IMR-90 (cell line): ENCODE measurements at places on chromosomes 2 and 18.

GRCh38 chr2:233563663-233564430, 2.7 kb downstream of the USP40 start:
- peak overlapping the region; percentile 38; the same call in 1 of the 2 replicates for H3K27ac ChIP-seq
- no peaks in the 10 kb centered on the region for H3K27me3 ChIP-seq
- H3K4me1 ChIP-seq, result peaks cover 9% of the 10 kb centered on the region; the same call in 1 of the 2 replicates

DNA sequence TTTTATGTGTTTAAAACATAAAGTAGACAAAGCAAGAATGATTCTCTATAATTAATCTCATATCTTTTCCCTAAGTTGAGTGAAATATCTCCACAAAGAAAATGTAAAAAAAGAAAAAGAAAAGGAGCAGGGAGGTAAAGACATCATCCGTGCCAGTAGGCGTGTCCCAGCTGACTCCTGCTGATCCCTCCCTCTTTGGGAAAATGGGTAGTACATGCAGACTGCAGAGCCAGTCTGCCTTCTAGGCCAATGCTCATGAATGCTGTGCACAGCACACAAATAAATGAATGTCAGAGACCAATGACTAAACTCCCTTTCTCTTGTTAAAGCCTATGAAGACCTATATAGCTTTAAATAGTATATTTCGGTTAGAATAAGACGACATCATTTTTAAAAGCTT, 64.7 kb downstream of the RAPH1 start:
- H3K36me3 ChIP-seq, result peaks cover 3% of the 10 kb centered on the region; the same call in 1 of the 2 replicates
- no peaks in the 10 kb centered on the region for H3K4me1 ChIP-seq
- no peak overlapping the region for H3K4me3 ChIP-seq
- DNase-seq, result no peak
- no peak overlapping the region for H3K27ac ChIP-seq
- no peaks in the 10 kb centered on the region for H3K27me3 ChIP-seq

- no peak overlapping the region for H3K27ac ChIP-seq
- H3K4me3 ChIP-seq, result no peak overlapping the region
- DNase-seq, result no peak
- H3K4me1 ChIP-seq, result no peaks in the 10 kb centered on the region
- H3K36me3 ChIP-seq, result no peaks in the 10 kb centered on the region
Measured at GRCh38 chr18:74457725-74458421, 765 bp upstream of the DIPK1C start.

- H3K4me1 ChIP-seq, result no peaks in the 10 kb centered on the region
- no peaks in the 10 kb centered on the region for H3K36me3 ChIP-seq
- no peak overlapping the region for H3K4me3 ChIP-seq
- DNase-seq, result no peak
- no peaks in the 10 kb centered on the region for H3K27me3 ChIP-seq
Measured at GRCh38 chr2:149160701-149161217, 122.3 kb downstream of the LYPD6B start.

GRCh38 chr18:31657823-31658669, 26.3 kb downstream of the B4GALT6 start:
- H3K4me1 ChIP-seq, result no peaks in the 10 kb centered on the region
- DNase-seq, result no peak
- no peak overlapping the region for H3K4me3 ChIP-seq
- no peak overlapping the region for H3K27ac ChIP-seq
- H3K36me3 ChIP-seq, result no peaks in the 10 kb centered on the region

GRCh38 chr2:227939271-227940027, 68.0 kb downstream of the DAW1 start:
- H3K36me3 ChIP-seq, result no peaks in the 10 kb centered on the region
- no peak overlapping the region for H3K27ac ChIP-seq
- no peaks in the 10 kb centered on the region for H3K4me1 ChIP-seq

- peak within 1 kb of the TSS; percentile 31 for H3K4me3 ChIP-seq
- no peaks in the 10 kb centered on the region for H3K4me1 ChIP-seq
- no peak within 1 kb of the TSS for H3K27ac ChIP-seq
- no peaks in the 10 kb centered on the region for H3K36me3 ChIP-seq
Measured at GRCh38 chr2:42493468-42494354, at the start of gene KCNG3. TSS of gene KCNG3 (minus strand) at chr2:42493982. CDS start at chr2:42493501, 481 bp downstream.

DNA sequence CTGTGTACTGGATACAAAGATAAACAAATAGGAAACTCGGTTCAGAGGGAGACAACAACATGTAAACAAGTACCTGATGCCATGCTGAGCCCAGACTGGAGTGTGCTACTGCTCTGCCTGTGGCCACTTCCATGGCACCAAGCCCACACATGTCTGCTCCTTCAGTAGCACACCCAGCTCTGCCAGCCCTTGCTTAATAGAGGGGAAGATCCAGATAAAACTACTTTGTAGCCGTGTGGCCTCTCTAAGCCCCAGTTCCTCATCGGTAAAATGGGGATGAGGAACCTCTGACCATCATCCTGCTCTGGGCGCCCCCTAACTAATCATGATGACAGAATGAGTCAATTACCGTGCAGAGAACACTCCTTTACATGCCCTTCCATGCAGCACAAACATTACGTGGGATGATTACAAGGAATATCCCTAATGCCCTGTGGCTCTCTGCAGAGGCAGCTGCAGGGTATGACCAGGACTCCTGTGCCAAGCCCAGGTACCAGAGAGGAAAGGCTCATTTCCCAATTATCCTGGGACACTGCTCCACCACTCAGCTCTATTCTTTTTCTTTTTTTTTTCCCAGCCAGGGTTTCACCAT, 34.9 kb downstream of the DNMT3A start:
- no peaks in the 10 kb centered on the region for H3K27me3 ChIP-seq
- H3K4me3 ChIP-seq, result no peak overlapping the region
- H3K36me3 ChIP-seq, result peaks cover 38% of the 10 kb centered on the region
- peaks cover 7% of the 10 kb centered on the region; the same call in 1 of the 2 replicates for H3K4me1 ChIP-seq
- H3K27ac ChIP-seq, result no peak overlapping the region

DNA sequence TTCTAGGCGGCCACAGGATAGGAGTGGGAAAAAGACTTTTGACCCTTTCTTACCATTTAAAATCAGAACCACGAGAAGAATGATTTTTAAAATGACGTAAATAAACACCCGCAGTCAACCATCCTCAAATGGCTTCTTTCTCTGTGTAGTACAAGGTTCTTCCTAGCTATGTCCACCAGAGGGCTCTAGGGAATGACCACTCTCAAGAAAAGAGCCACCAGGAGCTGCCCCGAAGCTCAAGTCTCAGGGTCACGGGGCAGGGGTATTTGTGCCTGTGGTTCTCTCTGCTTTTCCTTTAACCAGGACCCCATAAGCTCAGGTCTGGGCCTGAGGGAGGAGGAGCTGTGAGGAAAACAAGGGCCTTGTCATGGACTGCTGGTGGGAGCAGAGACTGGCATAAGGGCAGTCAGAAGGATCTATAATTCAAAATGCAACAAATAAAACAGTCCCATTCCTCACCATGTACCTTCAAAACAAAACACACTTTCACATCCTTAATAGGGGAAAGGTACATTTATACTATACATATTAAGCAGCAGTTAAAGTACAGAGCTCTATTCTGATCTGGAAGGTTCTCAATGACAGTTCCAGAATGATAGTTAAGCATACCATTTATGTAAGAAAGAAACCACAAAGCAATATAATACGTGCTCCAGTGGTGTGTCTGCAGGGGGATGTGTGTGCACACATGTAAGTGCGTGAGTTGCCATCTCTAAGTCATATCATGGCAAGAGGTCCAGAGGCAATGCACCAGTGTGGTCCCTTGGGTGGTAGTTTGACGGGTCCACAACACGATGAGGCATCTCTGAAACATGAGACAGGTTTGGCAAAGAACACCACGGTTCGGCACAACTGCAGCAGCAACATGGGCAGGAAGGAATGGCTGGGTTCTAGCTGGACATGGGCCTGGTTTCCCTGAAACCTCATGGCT, 18.6 kb downstream of the LYPD1 start:
- peak overlapping the region; percentile 4 for H3K27ac ChIP-seq
- peaks cover 13% of the 10 kb centered on the region for H3K4me1 ChIP-seq
- no peaks in the 10 kb centered on the region for H3K27me3 ChIP-seq
- DNase-seq, result peak; percentile 71

DNA sequence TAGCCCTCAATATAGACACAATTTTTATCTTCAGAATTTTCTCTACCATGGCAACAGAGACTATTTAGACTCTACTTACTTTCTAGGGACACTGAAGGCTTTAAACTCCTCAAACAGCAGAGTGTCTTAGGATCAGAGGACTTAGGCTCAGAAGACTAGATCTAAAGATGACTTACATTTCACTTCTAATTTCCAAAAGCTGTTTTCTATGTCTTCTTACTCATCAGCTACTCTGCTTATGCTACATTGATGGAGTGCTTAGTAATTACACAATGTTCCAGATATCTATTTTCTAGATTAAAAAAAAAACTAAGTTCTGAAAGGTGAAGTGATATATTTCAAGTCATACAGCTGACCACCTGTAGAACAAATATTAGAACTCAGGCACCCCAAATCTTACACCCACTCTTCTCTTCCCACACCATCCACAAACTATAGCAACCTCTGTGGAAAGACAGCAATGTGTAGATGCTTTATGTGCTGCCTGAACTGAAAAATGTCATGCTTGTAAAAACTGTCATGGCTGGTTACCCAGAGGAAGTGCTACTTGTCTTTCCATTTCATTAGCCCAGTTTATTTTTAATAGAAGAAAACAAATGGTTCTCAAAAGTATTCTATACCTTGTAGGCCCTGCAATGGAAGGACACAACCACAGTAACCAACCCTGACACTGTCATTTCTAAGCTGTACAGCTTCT, 831.0 kb upstream of the ACVR2A start:
- no peak overlapping the region for H3K4me3 ChIP-seq
- no peak overlapping the region for H3K27ac ChIP-seq
- DNase-seq, result no peak

DNA sequence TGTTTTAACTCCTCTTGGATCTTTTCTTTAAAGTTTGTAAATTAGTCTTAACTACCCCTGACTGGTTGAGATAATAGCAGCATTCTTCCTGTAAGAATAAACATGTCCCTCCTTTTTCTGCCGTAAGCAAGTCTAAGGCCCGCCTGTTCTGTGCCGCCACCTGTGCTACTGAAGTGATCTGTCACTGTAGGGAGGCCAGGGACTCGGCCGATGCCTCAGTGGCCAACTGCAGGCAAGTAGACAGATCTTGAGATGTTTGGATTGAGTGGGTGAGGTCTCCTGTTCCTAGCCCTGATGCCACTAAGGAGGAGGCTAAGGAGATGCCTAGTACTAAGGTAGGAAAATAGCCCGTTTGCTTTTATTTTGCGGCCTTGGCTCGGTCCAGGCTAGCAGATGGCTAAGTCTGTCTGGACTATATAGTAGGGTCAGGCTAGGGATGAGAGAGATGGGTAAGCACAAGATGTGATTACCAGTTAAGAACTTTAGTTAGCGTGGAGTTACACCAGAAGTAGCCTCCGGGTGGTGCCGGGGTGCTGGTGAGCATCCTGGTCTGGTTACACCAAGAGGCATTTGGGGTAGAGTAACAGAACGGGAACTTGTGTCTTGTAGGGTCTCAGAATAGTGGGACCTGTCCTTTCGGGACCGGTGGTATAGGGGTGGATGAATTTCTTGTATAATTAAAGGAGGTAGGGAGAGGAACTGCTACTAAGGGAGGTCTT, 584.2 kb downstream of the SUCLG1 start:
- DNase-seq, result no peak
- no peaks in the 10 kb centered on the region for H3K27me3 ChIP-seq
- H3K4me1 ChIP-seq, result no peaks in the 10 kb centered on the region
- H3K36me3 ChIP-seq, result no peaks in the 10 kb centered on the region
- H3K27ac ChIP-seq, result no peak overlapping the region
- no peak overlapping the region for H3K4me3 ChIP-seq

GRCh38 chr18:5626130-5626880, 82.5 kb upstream of the EPB41L3 start:
- H3K4me1 ChIP-seq, result no peaks in the 10 kb centered on the region; the same call in 1 of the 2 replicates
- H3K4me3 ChIP-seq, result no peak overlapping the region
- no peak overlapping the region for H3K27ac ChIP-seq
- DNase-seq, result no peak
